ENCODE measurements at places on chromosomes 2 and 18.

- no peak for DNase-seq
Measured at GRCh38 chr2:216559625-216560156, 61.0 kb downstream of the RPL37A start.

GRCh38 chr18:63155169-63155852 lies 164.3 kb downstream of the BCL2 start:
- DNase-seq = peak; percentile 71

DNA sequence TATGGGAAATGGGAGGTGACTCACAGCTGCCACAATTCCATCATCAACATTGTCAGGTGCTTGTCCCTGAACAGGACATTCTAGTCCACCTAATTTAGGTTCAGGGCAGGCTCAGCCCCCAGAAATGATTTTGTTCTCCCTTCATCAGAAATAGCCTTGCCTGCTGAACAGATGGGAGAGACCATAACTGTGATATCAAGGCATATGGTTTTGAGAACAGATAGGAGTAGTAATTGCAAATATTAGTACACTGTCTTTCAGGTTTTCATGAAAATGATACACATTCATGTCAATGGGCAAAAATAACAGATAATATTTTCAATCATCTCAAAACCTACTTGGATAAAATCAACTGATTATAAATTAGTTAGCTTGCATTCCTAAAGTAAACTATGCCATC lies 316.5 kb downstream of the MBD2 start:
- no peak for DNase-seq

DNA sequence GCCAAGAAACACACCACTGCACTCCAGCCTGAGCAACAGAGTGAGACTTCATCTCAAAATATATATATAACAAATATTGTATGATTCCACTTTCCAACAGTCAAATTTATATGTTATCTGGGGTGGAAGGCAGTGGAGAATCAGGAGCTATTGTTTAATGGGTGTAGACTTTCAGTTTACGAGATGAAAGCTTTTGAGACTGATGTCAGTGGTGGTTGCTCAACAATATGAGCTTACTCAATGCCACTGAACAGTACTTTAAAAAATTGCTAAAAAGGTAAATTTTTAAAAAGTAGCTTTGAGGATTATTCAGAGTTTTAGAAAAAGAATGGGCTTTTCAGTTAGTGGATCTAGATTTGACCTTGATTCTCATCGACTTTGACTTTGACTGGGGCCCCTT lies 105.9 kb upstream of the ST6GAL2 start:
- DNase-seq = no peak

DNA sequence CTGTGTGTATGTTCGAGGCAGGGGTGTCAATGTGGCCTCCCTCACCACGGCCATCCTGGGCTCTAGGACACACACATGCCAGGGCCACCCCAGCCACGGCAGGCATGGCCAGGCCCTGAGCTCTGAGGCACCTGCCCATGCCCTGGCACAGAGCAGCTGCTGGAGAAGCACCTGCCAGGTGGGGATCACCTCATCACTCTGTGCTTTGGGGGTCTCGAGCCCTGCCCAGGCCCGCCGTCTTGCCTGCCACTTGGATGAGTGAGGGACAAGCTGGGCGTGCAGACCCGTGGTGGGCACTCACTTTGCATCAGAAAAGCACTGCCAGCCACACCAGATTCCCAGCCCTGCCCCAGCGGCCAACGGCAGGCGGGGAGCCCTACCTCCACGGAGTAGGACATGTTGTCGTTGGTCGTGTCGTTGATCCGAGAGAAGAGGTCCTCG lies 33.1 kb downstream of the KIF1A start:
- no peak for DNase-seq

DNA sequence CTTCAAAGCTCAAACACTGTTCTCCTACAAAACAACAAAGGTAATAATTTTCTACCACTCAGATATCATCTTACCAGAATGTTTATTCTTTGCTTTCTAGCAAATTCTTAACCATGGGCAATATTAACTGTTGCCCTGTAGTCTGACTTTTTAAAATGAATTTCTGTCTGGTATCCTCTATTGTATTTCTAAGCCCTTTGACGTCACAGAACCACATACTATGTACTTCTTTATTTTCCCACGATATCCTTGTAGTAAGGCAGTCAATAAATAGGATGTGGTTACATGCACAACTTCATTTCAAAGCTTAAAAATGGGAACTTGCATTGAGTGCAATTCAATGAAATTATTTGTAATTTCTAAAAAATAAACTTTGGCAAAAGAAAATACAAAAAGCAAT lies 58.7 kb downstream of the THADA start:
- DNase-seq = peak; percentile 86

All from common myeloid progenitor, CD34-positive (primary cell).